ENCODE measurements at places on chromosomes 3 and 15. TPM values are rescaled to one million over a fixed set of nuclear protein-coding genes. Genes with fewer than 3 reads are reported as not detected.

Gene STRIT1
- 2,272 TPM for total RNA-seq

Gene XYLB
- total RNA-seq: 0.49 TPM

Gene DAZL
- not detected for total RNA-seq

Gene CADM2
- 4.4 TPM for total RNA-seq

Gene GPR160
- 0.86 TPM for total RNA-seq

Gene ST8SIA2
- total RNA-seq: not detected

Gene ITIH3
- total RNA-seq: 0.66 TPM

Gene PRR20G
- not detected for total RNA-seq

Gene PIGZ
- 5.4 TPM for total RNA-seq

Gene PROK2
- not detected for total RNA-seq

Gene NEO1
- 23.3 TPM for total RNA-seq

Gene CLDN16
- total RNA-seq: not detected

Gene WDR93
- total RNA-seq: not detected

Gene CHRFAM7A
- total RNA-seq: not detected

Gene SRGAP3
- 1.3 TPM for total RNA-seq

Gene ALG1L2
- not detected for total RNA-seq

Gene ROPN1
- not detected for total RNA-seq

Gene CNTN3
- total RNA-seq: 0.36 TPM

Gene CRTAP
- 107 TPM for total RNA-seq

Gene TM4SF18
- total RNA-seq: 13.6 TPM

Gene KIF7
- 0.65 TPM for total RNA-seq

Gene POC1A
- total RNA-seq: 0.91 TPM

Gene B2M
- 1,106 TPM for total RNA-seq

Gene DNAH12
- not detected for total RNA-seq

Gene CAMKV
- total RNA-seq: not detected

Gene CAPN3
- total RNA-seq: 96.8 TPM

Gene BOC
- 5.2 TPM for total RNA-seq

Gene RFC4
- total RNA-seq: 6.9 TPM

Gene DUSP7
- 14.0 TPM for total RNA-seq

Gene ZNF197
- total RNA-seq: 14.3 TPM

Gene ADAM10
- total RNA-seq: 33.2 TPM

Gene MYZAP
- 9.4 TPM for total RNA-seq

Gene REC114
- total RNA-seq: not detected

Gene ALDH1L1
- 77.6 TPM for total RNA-seq

Gene LRRC2
- 87.3 TPM for total RNA-seq

Gene CD86
- total RNA-seq: 1.6 TPM

Gene GPR171
- total RNA-seq: not detected

Gene GRK7
- not detected for total RNA-seq

Measured in gastrocnemius medialis (tissue), 4 donors.